ENCODE measurements at places on chromosomes 11 and 22. TPM values are rescaled to one million over a fixed set of nuclear protein-coding genes. Genes with fewer than 3 reads are reported as not detected.

DNA sequence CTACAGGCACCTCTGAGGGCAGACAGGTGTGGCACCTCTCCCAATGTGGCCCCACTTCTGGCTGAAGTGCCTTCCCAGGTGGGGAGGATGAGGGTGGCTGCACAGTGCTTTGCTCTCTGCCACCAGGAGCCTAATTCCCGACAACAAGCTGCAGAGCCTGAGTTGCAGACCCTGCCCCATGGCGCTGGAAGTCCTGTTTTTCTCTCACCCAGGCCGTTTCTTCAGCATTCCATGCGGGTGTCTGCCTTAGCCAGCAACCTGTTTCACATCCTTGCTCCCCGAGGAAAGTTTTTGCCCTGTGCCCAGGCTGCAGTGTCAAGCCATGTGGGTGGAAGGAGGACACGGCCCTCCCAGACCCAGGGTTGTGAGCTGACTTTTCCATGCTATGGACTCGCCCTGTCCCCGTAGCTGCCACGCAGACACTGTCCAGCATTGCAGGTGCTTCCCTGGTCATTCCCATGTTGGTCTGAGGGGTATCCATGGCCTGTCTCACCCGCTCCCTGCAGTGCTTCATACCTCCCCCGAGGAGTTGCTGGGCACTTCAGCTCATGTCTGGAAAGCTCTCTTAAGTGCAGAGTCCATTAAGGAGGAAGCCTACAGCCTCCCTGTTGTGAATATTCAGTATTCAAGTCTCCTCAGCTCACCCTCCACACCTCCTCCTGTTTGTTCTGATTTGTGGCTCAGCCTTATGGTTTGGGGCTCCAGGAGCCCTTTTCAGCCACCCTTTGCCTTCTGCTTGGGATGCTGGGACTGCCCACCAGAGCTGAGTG lies 2.9 kb downstream of the DAGLA start:
- H3K4me3 ChIP-seq = no peak overlapping the region
- H3K27ac ChIP-seq = no peak overlapping the region
- H3K27me3 ChIP-seq = no peaks in the 10 kb centered on the region
- H3K36me3 ChIP-seq = no peaks in the 10 kb centered on the region
- peaks cover 11% of the 10 kb centered on the region for H3K4me1 ChIP-seq

- no peak overlapping the region for H3K27ac ChIP-seq
- no peaks in the 10 kb centered on the region for H3K36me3 ChIP-seq
- H3K27me3 ChIP-seq = no peaks in the 10 kb centered on the region
- H3K4me1 ChIP-seq = no peaks in the 10 kb centered on the region
- H3K4me3 ChIP-seq = no peak overlapping the region
Measured at GRCh38 chr22:34004058-34004457, 83.8 kb upstream of the LARGE1 start.

The ABTB2 gene
- 5.1 TPM for total RNA-seq

The EMID1 gene
- total RNA-seq = 8.9 TPM

The MPZL3 gene
- total RNA-seq = 5.2 TPM

- peaks cover 2% of the 10 kb centered on the region for H3K36me3 ChIP-seq
- H3K27me3 ChIP-seq = no peaks in the 10 kb centered on the region
- no peak for DNase-seq
- peaks cover 4% of the 10 kb centered on the region for H3K4me1 ChIP-seq
- no peak overlapping the region for H3K4me3 ChIP-seq
Measured at GRCh38 chr22:38163844-38164550, 17.6 kb downstream of the PLA2G6 start.

- no peak overlapping the region for H3K27ac ChIP-seq
- peaks cover 11% of the 10 kb centered on the region for H3K4me1 ChIP-seq
- no peak for DNase-seq
- H3K27me3 ChIP-seq = no peaks in the 10 kb centered on the region
- no peaks in the 10 kb centered on the region for H3K36me3 ChIP-seq
Measured at GRCh38 chr11:27475622-27476021, 3.0 kb upstream of the LGR4 start.

Data from upper lobe of left lung (tissue), 6 donors.